ENCODE measurements at places on chromosomes 7 and 10.

- no peak for DNase-seq
These were observed 35.0 kb upstream of the DAGLB start for GRCh38 chr7:6482743-6483119.

- no peak for DNase-seq
These were observed 35.3 kb upstream of the MYL10 start for GRCh38 chr7:101664436-101664835.

DNA sequence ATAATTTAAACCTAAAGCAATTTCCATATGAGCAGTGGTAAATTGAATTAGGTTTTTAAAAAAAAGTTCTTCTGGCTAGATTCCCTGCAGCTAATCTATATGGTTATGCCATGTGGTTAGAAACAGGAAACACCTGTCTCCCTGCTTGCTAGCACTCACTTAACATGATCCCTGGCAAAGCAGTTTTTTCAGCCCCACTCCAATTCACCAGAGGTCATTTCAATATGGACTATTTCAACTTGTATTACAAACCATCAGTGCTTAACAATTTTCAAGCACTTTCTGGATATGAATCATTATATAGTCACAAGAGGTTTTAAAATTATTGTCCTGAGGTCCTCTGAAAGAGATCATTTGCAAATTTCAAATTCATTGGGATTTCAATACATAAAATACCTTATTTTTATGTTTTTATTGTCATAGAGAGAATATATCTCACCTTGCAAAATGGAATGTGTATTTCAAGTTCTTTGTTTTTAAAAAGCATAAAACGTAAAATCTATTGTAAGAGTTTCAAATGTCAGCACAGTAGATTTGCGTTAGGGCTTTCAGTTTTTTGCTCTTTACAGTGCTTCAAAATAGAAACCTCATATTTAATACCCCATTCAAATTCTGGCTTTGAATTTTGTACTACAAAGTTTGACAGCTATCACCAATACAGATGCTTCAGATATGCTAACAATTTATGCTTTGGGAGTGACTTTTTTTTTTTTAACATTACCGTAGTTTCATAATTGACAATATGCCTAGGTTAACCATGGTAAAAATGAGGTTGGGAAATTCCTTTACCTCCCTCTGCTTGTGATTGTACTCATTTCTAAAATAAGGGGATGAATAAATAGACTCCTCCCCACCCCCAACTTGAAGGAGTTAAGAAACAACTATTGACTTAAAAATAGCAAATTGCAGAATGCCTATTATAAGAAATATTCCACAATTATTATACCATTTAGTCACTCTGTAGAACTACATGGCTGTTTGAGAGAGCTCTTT lies 117.5 kb upstream of the HGF start:
- DNase-seq, result no peak

- DNase-seq, result no peak
These were observed 277.7 kb downstream of the ANKRD7 start for GRCh38 chr7:118502235-118502634.

DNA sequence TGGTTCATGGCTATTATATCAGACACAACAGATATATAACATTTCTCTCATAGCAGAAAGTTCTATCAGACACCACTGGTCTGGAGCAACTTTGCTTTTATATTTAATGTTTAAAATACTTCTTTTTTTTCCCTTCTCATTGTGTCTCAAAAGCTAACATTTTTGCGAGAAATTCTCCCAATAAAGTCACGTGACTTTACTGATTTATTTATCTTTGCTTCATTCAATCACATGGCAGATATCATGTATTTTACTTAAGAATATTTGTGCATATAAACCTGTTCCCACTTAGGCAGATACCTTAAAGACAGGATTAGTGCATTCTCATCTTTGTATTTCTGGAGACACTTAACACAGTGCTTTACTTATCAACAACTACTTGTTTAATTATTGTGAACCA lies 1093.1 kb upstream of the LRRN3 start:
- no peak for DNase-seq

DNA sequence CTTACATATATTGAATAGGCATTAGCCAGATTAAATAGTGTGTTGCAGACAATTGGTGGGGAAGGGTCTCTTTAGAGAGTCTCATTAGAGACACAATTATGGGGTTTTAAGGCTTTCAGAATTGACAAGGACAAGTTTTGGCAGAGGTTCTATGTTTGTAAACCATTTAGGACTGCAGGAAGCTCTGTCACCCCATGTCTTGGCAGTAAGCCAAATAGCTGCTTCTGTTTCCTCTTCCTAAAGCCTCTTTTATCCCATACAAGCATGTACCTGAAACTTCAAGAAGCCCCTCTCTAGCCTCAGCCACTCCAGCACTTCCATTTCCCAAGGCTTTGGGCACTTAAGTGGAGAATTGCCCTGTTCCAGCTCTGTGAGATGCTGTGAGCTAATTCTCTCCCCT lies 21.8 kb upstream of the LRRC4 start:
- no peak for DNase-seq

- DNase-seq, result no peak
These were observed 19.9 kb upstream of the CRHR2 start for GRCh38 chr7:30702200-30702599.

- no peak for DNase-seq
These were observed 227.1 kb downstream of the ARHGAP12 start for GRCh38 chr10:31701546-31701945.

GRCh38 chr7:45055594-45056219 lies 33.1 kb downstream of the NACAD start:
- DNase-seq, result no peak

Data from stimulated activated CD8-positive, alpha-beta memory T cell treated with anti-CD3 and anti-CD28 coated beads, Interleukin-4, amount 100 ng/mL, for 48 hours (primary cell).